ENCODE measurements at places on chromosomes 3 and 15.

DNA sequence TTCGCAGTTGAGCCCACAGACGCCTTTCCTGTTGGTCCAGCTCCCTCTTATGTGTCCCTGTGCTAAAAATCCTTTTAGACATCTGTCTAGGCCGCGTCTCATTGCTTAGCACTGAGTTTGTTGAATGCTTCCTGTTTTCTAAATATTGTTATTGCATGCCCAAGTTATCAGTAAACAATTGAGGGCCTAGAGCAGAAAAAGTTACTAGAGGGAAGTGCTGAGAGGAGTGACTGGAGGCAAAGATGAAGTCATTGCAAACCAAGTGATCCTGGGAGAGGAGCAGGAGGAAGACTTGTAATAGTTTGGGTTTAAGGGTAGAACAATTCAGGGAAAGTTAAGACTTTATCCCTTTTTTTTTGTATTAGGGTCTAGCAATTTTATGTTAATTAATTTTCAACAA is 88.1 kb downstream of the DCUN1D1 start:
- DNase-seq = no peak

GRCh38 chr3:163481738-163482137 is 1596.6 kb downstream of the SI start:
- no peak for DNase-seq

GRCh38 chr3:146637871-146638270 is 32.7 kb upstream of the PLSCR5 start:
- no peak for DNase-seq

GRCh38 chr3:9226326-9226725 is 23.1 kb downstream of the SRGAP3 start:
- DNase-seq = peak; percentile 53

DNA sequence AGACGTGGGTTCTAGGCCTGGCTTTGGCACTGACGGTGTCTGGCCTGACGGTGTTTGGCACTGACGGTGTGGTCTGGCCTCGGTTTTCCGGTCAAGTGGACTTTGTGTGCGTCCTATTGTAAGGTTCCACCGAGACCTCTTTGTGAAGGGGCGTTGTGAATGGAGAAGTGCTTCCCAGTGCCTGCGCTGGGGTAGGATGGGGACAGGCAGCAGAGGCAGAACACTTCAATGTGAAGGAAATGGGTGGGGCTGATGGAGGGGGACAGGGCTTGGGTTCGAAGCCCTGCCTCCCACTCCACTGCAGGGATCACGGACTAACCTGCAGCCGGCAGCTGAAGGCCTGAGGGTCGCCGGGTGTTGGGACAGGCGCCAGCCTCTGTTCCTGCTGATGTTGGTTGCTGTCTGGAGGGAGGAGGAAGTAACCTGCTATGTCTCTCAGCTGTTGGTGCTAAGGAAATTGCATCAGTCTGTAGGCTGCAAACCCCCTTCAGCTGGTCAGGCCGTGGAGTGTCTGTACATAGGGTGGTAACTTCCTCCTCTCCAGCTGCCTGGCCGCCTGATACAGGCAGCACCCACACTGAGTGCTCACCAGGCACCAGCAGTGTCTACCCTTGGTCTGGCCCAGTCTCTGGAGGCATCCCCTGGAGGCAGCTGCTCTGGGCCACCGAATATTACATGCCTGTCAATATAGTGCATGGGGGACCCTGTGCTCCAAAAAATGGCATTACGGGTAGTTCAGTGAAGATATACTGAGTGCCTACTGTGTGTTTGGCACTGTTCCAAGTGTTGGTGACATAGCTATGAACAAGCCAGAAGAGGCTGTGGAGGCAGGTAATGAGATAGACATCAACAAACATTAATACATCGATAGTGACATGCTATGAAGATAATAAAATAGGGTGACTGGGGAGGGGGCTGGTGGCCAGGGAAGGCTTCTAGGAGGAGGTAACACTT is 1.1 kb downstream of the TM6SF1 start:
- no peak for DNase-seq

DNA sequence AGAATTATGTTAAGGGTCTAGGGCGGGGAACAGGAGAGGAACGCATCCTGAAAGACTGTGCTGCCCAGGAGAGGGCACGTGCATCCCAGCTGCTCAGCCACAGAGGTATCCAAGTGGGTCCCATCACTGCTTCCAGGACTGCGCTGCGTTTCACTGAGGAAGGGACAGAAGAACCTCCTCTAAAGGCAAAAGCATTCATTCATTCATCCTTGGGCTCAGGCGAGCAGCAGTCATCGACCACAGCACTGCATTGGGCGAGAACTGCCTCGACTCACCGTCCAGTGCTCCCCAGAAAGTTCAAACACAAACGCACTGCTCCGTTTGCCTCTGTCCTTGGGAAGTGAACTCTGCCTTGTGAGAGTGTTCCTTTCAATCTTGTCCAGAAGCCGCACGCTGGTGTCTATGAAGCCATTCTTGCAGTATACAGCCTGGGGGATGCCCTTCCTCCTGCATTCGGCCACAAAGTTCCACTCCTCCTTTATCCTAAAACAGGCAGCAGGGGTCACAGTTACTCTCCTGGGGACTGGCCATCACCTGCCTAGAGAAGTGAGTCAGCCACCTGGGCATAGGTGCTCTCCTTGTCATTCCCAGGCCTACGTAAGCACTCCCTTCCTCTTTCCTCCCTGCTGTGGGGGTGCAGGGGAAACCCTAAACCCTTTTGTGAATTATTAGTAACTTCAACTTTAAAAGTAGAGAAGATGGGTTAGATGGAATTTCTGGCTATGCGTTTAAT is 21.2 kb downstream of the LRRC2 start:
- no peak for DNase-seq

GRCh38 chr15:60395276-60396011 is 2.3 kb downstream of the ANXA2 start:
- DNase-seq = peak; percentile 60

- DNase-seq = no peak
Measured at GRCh38 chr3:99118381-99118780, 216.9 kb upstream of the DCBLD2 start.

GRCh38 chr3:156548041-156548687 is 6.8 kb downstream of the SSR3 start:
- DNase-seq = no peak

Measured in MCF 10A (cell line).